ENCODE measurements at places on chromosomes 3 and 15.
A peak's percentile ranks its signal among the peaks of the same experiment; 100 is the strongest.

DNA sequence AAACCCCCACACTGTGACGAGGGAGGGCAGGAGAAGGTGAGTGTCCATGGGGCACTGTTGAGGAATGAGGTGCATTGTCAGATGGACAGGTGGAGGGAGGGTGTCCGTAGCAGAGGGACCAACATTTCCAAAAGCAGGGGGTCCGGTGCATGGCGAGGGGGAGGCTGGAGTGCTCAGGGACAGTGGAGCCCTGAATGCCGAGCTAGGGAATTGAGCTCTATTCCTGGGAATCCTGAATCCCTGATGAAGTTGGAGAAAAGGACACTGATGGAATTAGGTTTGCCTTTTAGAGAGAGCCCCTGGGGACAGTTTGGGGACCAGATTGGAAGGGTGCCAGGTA is 7.9 kb upstream of the ANPEP start:
- no peaks in the 10 kb centered on the region for H3K27me3 ChIP-seq
- peaks cover 62% of the 10 kb centered on the region for H3K4me1 ChIP-seq
- peak overlapping the region; percentile 68 for H3K27ac ChIP-seq

- H3K27ac ChIP-seq, result peak overlapping the region; percentile 77
- peaks cover 71% of the 10 kb centered on the region for H3K4me1 ChIP-seq
- H3K36me3 ChIP-seq, result peaks cover 4% of the 10 kb centered on the region
- peak overlapping the region; percentile 75 for H3K4me3 ChIP-seq
- H3K27me3 ChIP-seq, result no peaks in the 10 kb centered on the region
- DNase-seq, result no peak
These were observed 1.0 kb downstream of the LIMD1 start for GRCh38 chr3:45595364-45596195.

DNA sequence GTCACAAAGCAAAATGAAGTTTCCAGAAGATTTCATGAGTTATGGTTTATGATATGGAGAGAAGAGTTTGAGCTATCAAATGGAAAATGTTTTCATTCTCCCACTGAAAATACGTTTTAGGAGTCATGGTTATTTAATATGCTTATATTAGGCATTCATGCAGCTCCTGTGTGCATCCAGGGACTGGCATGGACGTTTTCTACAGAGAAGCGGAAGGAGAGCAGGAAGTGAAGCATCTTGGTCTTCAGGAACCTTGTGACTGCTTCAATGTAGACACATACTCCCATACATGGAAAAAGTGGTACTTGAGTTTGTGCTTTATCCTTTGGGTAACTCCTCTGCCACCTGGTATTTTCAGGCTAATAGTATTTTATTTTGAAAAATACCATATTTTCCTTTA is 43.3 kb upstream of the TOP2B start:
- no peak for DNase-seq
- no peaks in the 10 kb centered on the region for H3K4me1 ChIP-seq
- H3K27me3 ChIP-seq, result peaks cover 48% of the 10 kb centered on the region
- H3K4me3 ChIP-seq, result no peak overlapping the region
- H3K27ac ChIP-seq, result no peak overlapping the region
- H3K36me3 ChIP-seq, result no peaks in the 10 kb centered on the region

DNA sequence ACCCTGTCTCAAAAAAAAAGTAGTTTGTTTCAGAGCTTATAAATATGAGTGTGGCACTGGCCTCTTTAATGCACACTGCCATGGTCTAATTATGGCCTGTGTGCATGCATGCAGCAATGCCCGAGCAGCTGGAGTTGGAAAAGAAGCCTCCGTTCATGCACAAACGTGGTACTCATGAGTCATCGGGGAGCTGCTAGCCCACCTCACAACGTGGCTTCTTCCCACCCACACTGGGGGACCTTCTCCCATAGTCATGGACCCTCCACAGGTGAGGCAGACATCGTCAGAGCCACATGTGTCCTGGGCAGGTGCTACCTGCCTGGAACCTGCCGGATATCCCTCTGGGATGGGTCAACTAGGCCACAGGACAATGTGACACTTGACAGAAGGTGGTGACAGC is 66.7 kb downstream of the ATP10A start:
- H3K36me3 ChIP-seq, result peaks cover 7% of the 10 kb centered on the region
- no peak overlapping the region for H3K27ac ChIP-seq
- H3K4me3 ChIP-seq, result no peak overlapping the region
- no peaks in the 10 kb centered on the region for H3K27me3 ChIP-seq
- peaks cover 76% of the 10 kb centered on the region for H3K4me1 ChIP-seq
- peak; percentile 70 for DNase-seq

GRCh38 chr3:171873580-171873979 is 30.4 kb downstream of the TMEM212 start:
- no peaks in the 10 kb centered on the region for H3K36me3 ChIP-seq
- H3K27me3 ChIP-seq, result no peaks in the 10 kb centered on the region
- DNase-seq, result no peak
- H3K4me1 ChIP-seq, result peaks cover 58% of the 10 kb centered on the region

DNA sequence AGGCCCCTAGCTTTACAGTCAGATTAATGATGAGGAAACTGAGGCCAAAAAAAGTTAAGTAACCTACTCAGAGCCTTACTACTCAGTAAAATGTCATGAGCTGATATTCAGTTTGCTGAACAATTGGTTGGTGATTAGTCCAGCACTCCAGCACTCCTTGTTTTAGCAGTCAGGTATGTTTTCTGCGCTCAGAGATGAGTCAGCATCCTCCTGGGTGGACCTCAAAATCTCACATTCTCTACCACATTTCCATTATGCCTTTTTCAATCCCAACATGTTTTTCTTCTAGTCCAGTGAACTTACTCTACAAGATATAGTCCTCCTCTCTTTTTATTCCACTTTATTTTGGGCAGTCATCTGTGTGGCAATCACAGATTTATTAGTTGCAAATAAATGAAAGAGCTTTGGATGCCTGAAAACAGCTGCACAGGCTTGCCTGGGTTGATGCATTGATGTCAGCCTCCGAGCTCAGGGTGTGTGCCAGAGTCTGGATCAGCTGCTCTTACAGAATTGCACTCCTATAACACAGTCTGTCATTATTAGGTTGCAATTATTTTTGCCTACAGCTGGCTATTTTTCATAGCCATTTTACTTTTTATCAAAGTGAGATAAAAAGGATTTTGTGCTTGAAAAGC is 133.2 kb downstream of the ARPP21 start:
- no peaks in the 10 kb centered on the region for H3K36me3 ChIP-seq
- H3K27me3 ChIP-seq, result peaks cover 25% of the 10 kb centered on the region
- H3K4me1 ChIP-seq, result no peaks in the 10 kb centered on the region
- no peak for DNase-seq
- H3K4me3 ChIP-seq, result no peak overlapping the region
- no peak overlapping the region for H3K27ac ChIP-seq

DNA sequence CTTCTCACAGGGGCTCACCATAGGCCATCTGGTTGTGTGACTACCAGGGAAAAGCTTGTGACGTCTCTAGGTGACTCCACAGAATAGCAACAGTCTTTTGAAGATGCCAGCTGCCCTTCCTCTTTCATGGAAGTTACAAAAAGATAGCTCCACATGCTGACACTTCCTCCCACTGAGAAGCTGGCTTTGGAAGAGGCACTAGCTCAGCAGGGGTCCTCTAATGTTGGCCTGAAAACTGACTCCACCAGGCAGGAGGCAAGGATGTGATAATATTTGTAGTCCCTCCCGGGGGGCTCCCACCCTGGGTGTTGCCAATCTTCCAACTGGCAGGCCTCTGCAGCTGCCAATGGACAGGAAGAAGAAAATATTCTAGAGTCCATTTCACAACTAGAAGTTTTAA is 343.5 kb downstream of the NEK10 start:
- H3K27ac ChIP-seq, result peak overlapping the region; percentile 52
- no peaks in the 10 kb centered on the region for H3K36me3 ChIP-seq
- H3K27me3 ChIP-seq, result peaks cover 10% of the 10 kb centered on the region
- no peak for DNase-seq
- peaks cover 8% of the 10 kb centered on the region for H3K4me1 ChIP-seq
- no peak overlapping the region for H3K4me3 ChIP-seq

All from osteocyte (in vitro differentiated cells).